Prostate gland (tissue), 2 donors: ENCODE measurements at places on chromosomes 3 and 15. TPM values are rescaled to one million over a fixed set of nuclear protein-coding genes. Genes with fewer than 3 reads are reported as not detected.

DNA sequence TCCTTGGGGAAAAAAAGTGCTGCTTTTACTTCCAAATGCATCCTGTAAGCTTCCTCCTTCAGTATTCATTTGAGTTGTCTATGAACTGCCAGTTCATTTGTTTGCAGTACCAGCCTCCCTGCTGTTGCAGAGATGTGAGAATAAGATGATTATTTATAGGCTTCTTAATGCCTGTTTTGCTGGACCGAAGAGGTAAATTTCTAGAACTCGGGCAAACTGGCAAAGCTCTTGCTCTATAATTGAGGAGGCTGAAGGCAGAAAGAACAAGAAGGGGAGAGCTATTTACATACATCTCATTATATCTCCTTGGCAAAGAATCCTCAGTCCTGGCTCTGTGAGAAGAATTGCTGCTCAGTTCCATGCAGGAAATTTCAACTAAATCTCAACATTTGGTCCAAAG is 790.4 kb downstream of the GRM7 start:
- no peak for DNase-seq
- no peak overlapping the region for H3K4me3 ChIP-seq
- no peaks in the 10 kb centered on the region for H3K4me1 ChIP-seq
- H3K27me3 ChIP-seq, result no peaks in the 10 kb centered on the region
- no peaks in the 10 kb centered on the region for H3K36me3 ChIP-seq
- H3K27ac ChIP-seq, result no peak overlapping the region

- H3K27me3 ChIP-seq, result no peaks in the 10 kb centered on the region
- DNase-seq, result no peak
- H3K4me1 ChIP-seq, result no peaks in the 10 kb centered on the region
- H3K4me3 ChIP-seq, result no peak overlapping the region
- H3K36me3 ChIP-seq, result no peaks in the 10 kb centered on the region
- no peak overlapping the region for H3K27ac ChIP-seq
Observed at GRCh38 chr15:44325568-44325967, 37.0 kb downstream of the GOLM2 start.

DNA sequence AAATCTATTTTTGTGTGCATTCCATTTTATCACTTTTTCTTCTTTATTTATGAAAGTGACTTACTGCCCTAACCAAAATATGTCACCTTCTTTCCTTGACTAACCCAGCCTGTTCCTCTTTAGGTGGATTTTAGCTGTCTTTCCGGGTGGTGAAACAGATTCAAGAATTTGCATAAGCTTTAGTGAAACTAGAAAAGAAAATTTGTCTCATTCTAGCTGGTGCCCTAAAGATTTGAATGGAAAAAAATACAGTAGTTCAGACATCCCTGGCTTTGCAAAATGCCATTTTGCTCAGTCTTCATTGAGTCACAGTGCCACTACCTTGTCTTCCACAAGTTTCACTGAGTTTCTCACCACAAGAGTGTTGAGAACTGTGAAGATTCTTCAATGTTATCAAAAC is 28.2 kb upstream of the CCDC50 start:
- no peak overlapping the region for H3K4me3 ChIP-seq
- H3K4me1 ChIP-seq, result no peaks in the 10 kb centered on the region
- H3K27ac ChIP-seq, result no peak overlapping the region
- no peaks in the 10 kb centered on the region for H3K36me3 ChIP-seq
- DNase-seq, result no peak

Gene FSD2
- total RNA-seq, result 0.05 TPM
